ENCODE measurements at places on chromosomes 6 and 20.

GRCh38 chr6:116070616-116071389 is 10.1 kb upstream of the FRK start:
- no peak for DNase-seq

GRCh38 chr6:168789699-168790098 is 348.7 kb downstream of the SMOC2 start:
- no peak for DNase-seq

GRCh38 chr20:17863209-17863576 is 105.4 kb downstream of the SNX5 start:
- DNase-seq = no peak

- no peak for DNase-seq
Observed at GRCh38 chr6:104411302-104411701, 448.4 kb downstream of the HACE1 start.

DNA sequence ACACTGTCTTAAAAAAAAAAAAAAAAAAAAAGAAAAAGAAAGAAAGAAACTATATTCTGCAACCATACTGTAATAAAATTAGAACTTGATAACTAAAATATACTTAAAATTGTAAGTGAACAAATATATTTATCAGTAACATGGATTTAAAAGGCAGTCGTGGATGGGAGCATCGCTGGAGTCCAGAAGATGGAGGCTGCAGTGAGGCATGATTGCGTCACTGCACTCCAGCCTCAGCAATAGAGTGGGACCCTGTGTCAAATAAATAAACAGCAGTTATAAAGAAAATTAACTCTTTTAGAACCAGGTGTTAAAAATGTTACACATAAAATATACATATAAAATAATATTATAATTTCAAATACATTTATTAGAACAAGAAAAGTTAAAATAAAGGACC is 8.7 kb downstream of the PSMB9 start:
- no peak for DNase-seq

GRCh38 chr6:3753228-3753835 is 1.8 kb upstream of the PXDC1 start:
- no peak for DNase-seq

- DNase-seq = no peak
Observed at GRCh38 chr20:52201395-52201794, 9.8 kb upstream of the ZFP64 start.

GRCh38 chr20:32763202-32764004 is 1.2 kb downstream of the DNMT3B start:
- DNase-seq = no peak

DNA sequence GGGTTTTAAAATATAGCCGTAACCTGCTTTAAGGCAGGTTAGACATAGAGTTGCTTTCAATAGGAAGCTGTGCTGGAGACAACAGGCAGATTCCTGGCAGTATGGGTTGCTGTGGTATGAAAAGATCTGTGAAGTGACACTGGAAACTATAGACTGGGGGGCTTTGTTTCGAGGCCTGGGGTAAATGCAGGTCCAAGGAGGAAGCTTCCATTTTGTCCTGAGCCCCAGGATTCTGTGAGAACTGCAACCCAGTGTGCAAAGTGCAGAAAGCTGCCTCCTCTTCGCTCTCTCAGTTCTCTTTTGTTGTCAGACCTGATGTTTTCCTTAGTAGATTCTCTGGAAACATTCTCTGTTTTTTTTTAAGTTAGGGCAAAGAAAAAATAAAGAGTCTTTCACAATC is 86.9 kb downstream of the LYRM4 start:
- no peak for DNase-seq

GRCh38 chr20:24479595-24479994 is 10.2 kb downstream of the SYNDIG1 start:
- no peak for DNase-seq
